A549 treated with GW870086 at 1 μM for 4 hours (cell line): ENCODE measurements at places on chromosomes 11 and 22. TPM values are rescaled to one million over a fixed set of nuclear protein-coding genes. Genes with fewer than 3 reads are reported as not detected.

Gene FUT4
- 2.1 to 2.8 TPM (median 2.6 TPM) in 5 replicates for total RNA-seq

Gene UPK3A
- total RNA-seq: not detected in 5 replicates

Gene ELF5
- not detected in 5 replicates for total RNA-seq

Gene IFITM1
- total RNA-seq: 0.31 to 0.56 TPM (median 0.55 TPM) in 5 replicates

Gene FXYD6
- 0.16 to 0.36 TPM (median 0.30 TPM) in 4 of 5 replicates, not detected in the other for total RNA-seq

Gene ACRV1
- total RNA-seq: not detected in 5 replicates

Gene RCE1
- 40.7 to 57.5 TPM (median 53.9 TPM) in 5 replicates for total RNA-seq

Gene CABP7
- total RNA-seq: 0.14 to 0.30 TPM (median 0.18 TPM) in 5 replicates

Gene SCN2B
- total RNA-seq: not detected in 5 replicates

Gene UBQLNL
- not detected in 5 replicates for total RNA-seq

Gene SPDYC
- not detected in 5 replicates for total RNA-seq

Gene DEUP1
- not detected in 5 replicates for total RNA-seq

Gene FIBIN
- not detected in 5 replicates for total RNA-seq

Gene SEC14L6
- not detected in 5 replicates for total RNA-seq

Gene BTBD18
- total RNA-seq: not detected in 5 replicates

Gene OR2AT4
- not detected in 5 replicates for total RNA-seq

Gene UBE4A
- 8.0 to 11.4 TPM (median 9.9 TPM) in 5 replicates for total RNA-seq

Gene LINC01488
- total RNA-seq: not detected in 5 replicates

Gene DTX4
- 3.7 to 5.0 TPM (median 4.5 TPM) in 5 replicates for total RNA-seq

Gene TP53AIP1
- 0.14 to 0.20 TPM in 2 of 5 replicates, not detected in the others for total RNA-seq

Gene UBXN1
- total RNA-seq: 111 to 129 TPM (median 116 TPM) in 5 replicates

Gene SCUBE1
- total RNA-seq: 0.08 to 0.31 TPM (median 0.13 TPM) in 5 replicates

Gene HEPN1
- total RNA-seq: not detected in 5 replicates

Gene KCNC1
- 0.03 to 0.19 TPM (median 0.06 TPM) in 5 replicates for total RNA-seq

Gene CD6
- 0.06 to 0.11 TPM (median 0.10 TPM) in 3 of 5 replicates, not detected in the others for total RNA-seq

Gene MOV10L1
- 0.07 TPM in 1 of 5 replicates, not detected in the others for total RNA-seq

Gene THOC5
- total RNA-seq: 26.5 to 32.9 TPM (median 29.5 TPM) in 5 replicates

Gene PNPLA5
- not detected in 5 replicates for total RNA-seq

Gene ASRGL1
- 10.2 to 14.3 TPM (median 13.9 TPM) in 5 replicates for total RNA-seq

Gene OR52I1
- not detected in 5 replicates for total RNA-seq

Gene DMC1
- total RNA-seq: 2.3 to 6.8 TPM (median 3.6 TPM) in 5 replicates

Gene SCGB2A2
- not detected in 5 replicates for total RNA-seq

Gene CD3D
- not detected in 5 replicates for total RNA-seq

Gene SLN
- 0.52 to 2.1 TPM (median 1.6 TPM) in 5 replicates for total RNA-seq

Gene GVQW3
- 0.72 to 1.5 TPM (median 1.1 TPM) in 5 replicates for total RNA-seq

Gene SLC17A6
- total RNA-seq: not detected in 5 replicates

Gene SLC22A9
- total RNA-seq: not detected in 5 replicates

Gene MN1
- 2.4 to 4.0 TPM (median 3.4 TPM) in 5 replicates for total RNA-seq

Gene SYT12
- total RNA-seq: 17.9 to 29.6 TPM (median 25.7 TPM) in 5 replicates

Gene RIC8A
- 110 to 125 TPM (median 117 TPM) in 5 replicates for total RNA-seq

Gene ZNF143
- 9.1 to 11.7 TPM (median 10.0 TPM) in 5 replicates for total RNA-seq

Gene SPI1
- 0.15 TPM in 1 of 5 replicates, not detected in the others for total RNA-seq

Gene CPT1A
- 27.3 to 31.7 TPM (median 30.9 TPM) in 5 replicates for total RNA-seq

Gene GDPD5
- 8.5 to 15.9 TPM (median 12.8 TPM) in 5 replicates for total RNA-seq

Gene TXN2
- 57.7 to 69.9 TPM (median 67.3 TPM) in 5 replicates for total RNA-seq
